Effector CD8-positive, alpha-beta T cell (primary cell): ENCODE measurements at places on chromosomes 1 and 21.

DNA sequence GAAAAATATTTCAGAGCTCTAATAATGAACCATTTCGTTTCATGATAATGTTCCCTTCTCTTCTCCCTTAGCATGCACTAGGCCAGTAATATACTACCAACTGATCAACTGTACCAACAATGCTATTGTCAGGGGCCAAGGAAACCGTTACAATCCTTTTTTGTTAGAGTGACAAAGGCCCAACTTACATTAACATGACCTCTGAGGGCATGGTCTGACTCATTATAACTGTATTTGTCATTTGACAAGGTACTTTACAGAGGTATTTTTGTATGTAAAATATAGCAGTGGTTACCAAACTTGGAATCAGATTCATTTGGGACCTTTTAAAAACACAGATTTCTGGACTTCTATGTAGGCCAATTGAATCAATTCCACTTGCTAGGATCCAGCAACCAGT is 102.6 kb upstream of the RRP15 start:
- no peak for DNase-seq

- no peak for DNase-seq
Observed at GRCh38 chr1:110584045-110584444, 22.1 kb downstream of the KCNA2 start.

DNA sequence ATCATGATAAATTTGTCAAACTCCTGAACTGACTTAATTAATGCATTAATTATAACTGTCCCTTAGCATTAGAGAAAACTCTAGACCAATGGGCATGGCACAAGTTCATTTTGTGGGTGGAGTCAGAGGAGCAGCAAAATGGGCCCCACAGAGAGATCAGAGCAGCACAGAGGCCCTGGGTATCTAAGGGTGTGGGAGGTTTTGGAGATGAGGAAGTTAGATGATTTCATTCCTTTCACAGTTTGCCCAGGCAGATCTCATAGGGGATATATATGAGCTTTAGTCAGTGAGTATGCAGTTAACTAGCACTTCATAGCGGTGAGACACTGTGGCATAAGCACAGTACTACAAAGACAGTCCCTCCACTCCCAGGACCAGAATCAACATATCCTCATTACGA is 117.3 kb downstream of the MAB21L3 start:
- DNase-seq = no peak

GRCh38 chr1:212004895-212005608 is 30.3 kb downstream of the INTS7 start:
- DNase-seq = no peak

GRCh38 chr1:66251546-66251945 is 282.4 kb upstream of the SGIP1 start:
- DNase-seq = no peak

GRCh38 chr21:8993943-8994639 is 1527.3 kb upstream of the TPTE start:
- no peak for DNase-seq

GRCh38 chr21:35801391-35801790 is 258.9 kb downstream of the SETD4 start:
- DNase-seq = no peak

- no peak for DNase-seq
Observed at GRCh38 chr1:209395169-209395568, 188.3 kb upstream of the CAMK1G start.

GRCh38 chr1:168084396-168085231 is 52.1 kb downstream of the GPR161 start:
- peak; percentile 30 for DNase-seq

DNA sequence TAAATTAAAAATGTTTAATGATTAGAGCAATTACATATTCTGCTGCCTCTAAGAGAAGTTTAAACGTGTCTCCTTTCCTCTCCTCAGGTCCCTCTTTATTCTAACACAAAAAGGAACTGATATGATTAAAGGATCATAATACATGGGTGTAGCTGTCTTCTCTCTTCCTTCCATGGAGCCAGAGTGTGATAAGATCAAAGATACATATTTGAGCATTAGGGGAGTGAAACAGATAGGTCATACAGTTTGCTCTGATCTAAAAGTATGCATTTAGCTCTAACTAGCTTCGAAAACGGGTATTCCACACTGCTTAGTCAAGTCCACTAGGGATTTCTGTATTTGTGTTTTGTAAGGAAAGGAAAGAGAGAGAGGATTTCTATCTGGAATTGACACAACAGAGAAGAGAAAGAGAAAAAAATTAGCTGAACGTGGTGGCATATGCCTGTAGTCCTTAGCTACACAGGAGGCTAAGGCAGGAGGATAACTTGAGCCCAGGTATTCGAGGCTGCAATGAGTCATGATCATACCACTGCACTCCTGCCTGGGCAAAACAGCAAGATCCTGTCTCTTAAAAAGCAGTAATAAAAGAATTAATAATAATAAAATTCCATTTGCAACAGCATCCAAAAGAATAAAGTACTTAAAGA is 63.1 kb downstream of the CDC42BPA start:
- no peak for DNase-seq

GRCh38 chr1:37999430-38000232 is 5.7 kb downstream of the FHL3 start:
- DNase-seq = no peak

- DNase-seq = no peak
Observed at GRCh38 chr1:104387716-104388508, 638.2 kb downstream of the AMY1C start.

GRCh38 chr1:181456551-181456950 is 26.8 kb upstream of the CACNA1E start:
- no peak for DNase-seq

DNA sequence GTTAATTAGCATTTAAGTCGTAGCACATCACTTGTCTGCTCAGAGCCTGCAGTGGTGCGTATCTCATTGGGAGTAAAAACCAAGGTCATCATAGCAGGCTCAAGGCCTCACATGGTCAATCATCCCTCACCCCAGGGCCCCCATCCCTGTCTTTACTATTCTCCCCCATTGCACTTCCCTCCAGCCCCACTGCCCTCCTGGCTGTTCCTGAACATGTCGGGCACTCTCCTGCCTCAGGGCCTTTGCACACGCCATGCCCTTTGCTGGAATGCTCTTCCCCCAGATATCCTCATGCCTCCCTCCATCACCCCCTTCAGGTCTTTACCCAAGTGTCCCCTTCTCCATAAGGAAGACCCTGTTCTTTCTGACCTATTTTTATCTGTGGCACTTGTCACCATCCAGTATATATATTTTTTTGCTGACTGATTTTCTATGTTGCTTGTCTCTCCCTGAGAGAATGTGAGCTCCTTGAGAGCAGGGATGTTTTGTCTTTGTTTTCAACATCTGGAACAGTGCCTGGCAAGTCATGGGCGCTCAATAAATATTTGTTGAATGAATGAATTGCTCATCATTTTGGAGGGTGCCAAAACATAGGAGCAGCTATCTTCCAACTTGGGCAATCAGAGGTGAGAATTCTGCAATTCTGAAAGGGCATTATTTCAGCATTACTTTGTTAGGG is 74.1 kb upstream of the POU3F1 start:
- DNase-seq = no peak

GRCh38 chr1:9873992-9874391 is 36.1 kb downstream of the CTNNBIP1 start:
- no peak for DNase-seq

DNA sequence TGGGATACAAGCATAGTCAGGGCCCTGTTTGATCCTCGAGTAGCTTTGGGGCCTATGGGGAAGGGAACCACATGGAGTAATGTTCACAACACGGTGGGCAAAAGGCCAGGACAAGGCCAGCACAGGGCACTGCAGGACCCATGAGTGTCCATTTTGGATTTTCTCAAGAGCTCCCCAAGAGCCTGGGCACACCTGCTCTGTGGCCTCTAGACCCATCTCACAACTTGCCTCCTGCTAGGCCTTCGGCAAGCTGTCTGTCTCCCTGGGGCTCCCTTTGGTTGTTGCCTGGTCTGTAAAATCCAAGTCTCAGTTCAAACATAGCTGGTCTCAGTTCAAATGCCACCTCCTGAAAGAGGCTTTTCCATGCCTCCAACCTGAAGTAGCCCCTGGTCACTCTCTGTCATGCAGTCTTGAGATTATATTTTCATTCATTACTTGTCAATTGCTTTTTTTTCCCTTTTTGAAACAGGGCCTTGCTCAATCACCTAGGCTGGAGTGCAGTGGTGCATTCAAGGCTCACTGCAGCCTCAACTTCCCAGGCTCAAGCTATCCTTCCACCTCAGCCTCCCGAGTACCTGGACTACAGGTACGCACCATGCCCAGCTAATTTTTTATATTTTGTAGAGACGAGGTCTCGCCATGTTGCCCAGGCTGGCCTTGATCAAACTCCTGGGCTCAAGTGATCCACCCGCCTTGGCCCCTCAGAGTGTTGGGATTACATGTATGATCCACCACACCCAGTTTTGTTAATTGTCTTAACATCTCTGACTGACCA is 107.4 kb downstream of the MATN1 start:
- DNase-seq = no peak

- DNase-seq = no peak
Observed at GRCh38 chr1:213244664-213245091, 193.6 kb downstream of the RPS6KC1 start.

GRCh38 chr1:35202048-35202719 is 9.2 kb upstream of the SFPQ start:
- peak; percentile 45 for DNase-seq

GRCh38 chr1:169360415-169360814 is 7.2 kb downstream of the NME7 start:
- DNase-seq = no peak

DNA sequence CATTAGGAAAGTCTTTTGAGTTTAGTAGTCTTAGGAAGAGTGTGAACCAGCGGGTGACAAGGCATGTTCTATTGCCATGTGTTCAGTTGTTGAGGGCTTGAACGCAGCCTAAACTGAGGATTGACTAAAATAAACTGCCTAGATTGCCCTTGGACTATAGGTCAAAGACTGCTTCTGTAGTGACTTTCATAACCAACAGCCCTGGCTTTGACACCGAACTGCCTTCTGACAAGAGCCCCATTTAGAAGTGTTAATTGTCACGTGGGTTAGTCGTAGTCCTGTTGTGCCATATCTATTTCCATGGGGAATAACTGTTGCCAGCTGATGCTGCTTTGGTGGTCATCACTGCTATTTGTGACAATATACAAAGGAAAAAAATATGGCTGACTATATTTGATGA is 90.4 kb downstream of the TGFB2 start:
- no peak for DNase-seq

- DNase-seq = no peak
Observed at GRCh38 chr1:13667691-13668090, 32.3 kb upstream of the PRDM2 start.

GRCh38 chr1:57122031-57122430 is 156.2 kb upstream of the C8B start:
- no peak for DNase-seq

GRCh38 chr1:104906141-104906540 is 1156.4 kb downstream of the AMY1C start:
- no peak for DNase-seq

DNA sequence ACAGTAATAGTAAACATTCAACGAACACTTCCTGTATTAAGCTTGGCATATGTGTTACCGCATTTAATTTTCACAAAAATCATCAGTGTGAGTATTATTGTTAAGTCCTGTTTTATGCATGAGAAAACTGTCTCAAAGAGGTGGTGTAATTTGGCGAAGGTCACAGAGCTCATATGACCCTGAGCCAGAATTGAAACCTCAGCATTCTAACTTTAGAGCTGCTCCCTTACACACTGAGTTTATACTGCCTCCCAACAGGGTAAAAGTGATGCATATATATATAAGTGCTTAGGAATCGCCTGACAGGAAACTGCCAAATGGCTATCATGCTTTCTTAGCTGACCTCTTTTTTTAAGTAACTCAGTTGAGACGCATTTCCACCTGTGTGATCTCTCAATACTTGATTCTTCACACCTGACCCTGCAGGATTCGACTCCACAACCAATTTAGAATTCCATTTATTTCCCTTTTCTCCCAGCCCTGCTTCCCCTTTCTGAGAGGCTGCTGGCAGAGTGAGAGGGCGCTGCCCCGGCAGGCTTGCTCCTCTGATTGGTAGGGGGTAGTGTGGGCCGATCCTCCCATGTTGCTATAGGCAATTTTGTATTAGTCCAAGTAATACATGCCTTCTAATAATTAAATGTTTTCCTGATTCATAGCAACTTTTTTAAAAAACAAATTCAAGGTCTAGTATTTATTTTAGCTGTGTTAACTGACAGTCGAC is 40.5 kb downstream of the ZBTB40 start:
- no peak for DNase-seq

GRCh38 chr1:205535866-205536758 is 31.6 kb downstream of the CDK18 start:
- DNase-seq = no peak

GRCh38 chr1:219476716-219477115 is 136.2 kb downstream of the ZC3H11B start:
- no peak for DNase-seq

DNA sequence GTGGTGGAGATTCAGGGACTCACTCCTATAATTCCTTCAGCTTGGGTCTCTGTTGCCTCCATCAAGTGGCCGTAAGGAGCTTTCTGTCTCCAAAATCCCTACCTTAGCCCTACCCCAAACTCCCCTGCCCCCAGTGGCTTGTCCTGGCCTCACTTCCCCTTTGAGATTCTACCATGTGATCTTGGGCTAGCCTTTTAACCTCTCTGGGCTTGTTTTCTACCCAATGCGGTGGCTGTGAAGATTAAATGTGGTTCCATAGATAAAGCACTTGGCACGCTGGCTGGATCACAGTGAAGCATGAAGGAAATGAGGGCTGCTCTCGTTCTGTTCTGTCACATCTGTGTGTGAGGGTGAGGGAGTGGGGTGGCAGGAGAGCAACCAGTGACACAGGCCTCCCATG is 43.6 kb downstream of the FAAH start:
- no peak for DNase-seq

GRCh38 chr1:39672551-39672947 is 642 bp upstream of the NT5C1A start:
- DNase-seq = peak; percentile 16

- DNase-seq = no peak
Observed at GRCh38 chr1:206067486-206068227, 14.7 kb downstream of the RHEX start.

DNA sequence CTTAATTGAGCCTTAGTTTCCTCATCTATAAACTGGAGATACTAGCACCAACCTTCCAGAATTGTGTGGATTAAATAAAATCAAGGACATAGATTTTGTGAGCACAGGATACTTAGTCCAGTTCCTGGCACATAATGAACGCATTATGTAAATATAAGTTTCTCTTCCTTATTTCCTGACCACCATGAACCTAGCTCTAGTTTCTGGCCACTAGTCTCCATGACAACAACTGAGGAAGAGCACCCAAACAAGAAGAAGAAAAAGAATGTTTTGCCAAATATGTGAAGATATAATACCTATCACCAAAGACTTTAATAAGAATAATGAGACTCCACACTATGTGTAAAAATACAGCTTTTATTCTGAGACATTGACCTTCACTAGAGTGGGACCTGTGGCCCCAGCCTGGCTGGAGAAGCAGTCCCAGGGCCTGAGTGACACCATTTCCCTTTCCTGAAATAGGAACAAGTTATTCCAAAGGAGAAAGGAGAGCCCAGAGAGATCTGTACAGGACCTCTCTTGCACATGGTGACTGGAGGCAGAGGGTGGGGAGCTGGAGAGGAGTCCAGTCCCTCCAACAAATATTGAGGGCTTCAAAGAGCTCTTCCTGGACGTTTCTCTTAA is 940 bp upstream of the USF1 start:
- no peak for DNase-seq
